Activated naive CD8-positive, alpha-beta T cell treated with anti-CD3 and anti-CD28 coated beads for 36 hours (primary cell): ENCODE measurements at places on chromosomes 6 and 20.
A peak's percentile ranks its signal among the peaks of the same experiment; 100 is the strongest.

DNA sequence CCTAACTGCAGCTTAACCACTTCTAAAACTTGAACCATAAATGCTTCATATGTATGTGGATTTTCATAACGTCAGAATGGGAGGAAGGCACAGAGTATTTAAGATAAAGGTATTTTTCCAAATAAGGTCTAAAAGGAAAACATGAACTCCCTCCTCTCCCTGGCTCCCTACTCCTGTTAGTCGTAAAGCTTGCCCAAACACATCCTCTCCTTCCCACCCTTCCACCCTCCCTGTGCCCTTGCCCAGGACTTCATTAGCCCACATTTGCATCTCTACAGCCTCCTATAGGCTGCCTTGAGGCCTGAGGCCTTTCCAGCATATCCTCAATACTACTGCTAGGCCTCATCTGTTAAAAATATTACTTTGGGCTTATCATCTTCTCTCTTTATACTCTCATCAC lies 17.1 kb upstream of the SMIM13 start:
- DNase-seq: no peak

DNA sequence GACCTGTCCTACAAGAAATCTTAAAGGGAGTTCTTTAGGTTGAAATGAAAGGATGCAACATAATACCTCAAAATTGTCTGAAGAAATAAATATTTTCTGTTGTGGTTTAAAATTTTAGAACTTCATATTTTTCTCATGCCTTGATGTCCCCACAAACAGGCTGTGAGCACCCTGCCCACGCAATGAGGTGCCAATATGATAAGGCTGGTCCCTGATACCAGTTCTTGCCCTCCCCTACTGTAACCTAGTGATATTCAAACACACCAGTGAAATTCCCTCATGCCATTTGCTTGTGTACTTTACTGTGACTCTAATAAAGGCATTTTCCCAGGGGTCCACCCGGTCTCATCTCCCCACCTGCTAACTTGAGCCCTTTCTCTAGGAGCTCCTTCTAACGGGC lies 67.3 kb upstream of the SIRPG start:
- no peak for DNase-seq

- DNase-seq: no peak
Observed at GRCh38 chr6:34565722-34566137, 9.6 kb upstream of the SPDEF start.

DNA sequence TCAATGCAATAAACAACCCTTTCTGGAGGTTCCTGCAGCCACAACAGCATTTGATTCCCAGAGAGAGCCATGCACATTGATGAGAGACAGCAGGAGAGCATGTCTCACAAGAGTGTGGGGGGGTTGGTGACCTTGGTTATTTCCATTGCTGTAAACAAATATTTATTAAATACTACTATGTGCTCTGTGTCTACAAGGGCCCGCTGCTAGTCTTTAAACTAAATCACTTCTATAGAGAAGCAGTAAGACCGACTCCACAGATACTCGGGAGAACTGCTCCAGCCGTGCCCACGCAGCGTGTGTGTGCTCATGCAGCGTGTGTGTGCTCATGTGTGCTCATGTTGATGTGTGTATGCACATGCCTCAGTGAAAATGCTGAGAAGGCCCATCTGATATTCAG lies 82.7 kb upstream of the TRAF3IP2 start:
- no peak for DNase-seq

- no peak for DNase-seq
Observed at GRCh38 chr20:33009214-33010132, 2.0 kb downstream of the BPIFB2 start.

GRCh38 chr6:113893451-113893850 lies 36.3 kb downstream of the MARCKS start:
- no peak for DNase-seq

DNA sequence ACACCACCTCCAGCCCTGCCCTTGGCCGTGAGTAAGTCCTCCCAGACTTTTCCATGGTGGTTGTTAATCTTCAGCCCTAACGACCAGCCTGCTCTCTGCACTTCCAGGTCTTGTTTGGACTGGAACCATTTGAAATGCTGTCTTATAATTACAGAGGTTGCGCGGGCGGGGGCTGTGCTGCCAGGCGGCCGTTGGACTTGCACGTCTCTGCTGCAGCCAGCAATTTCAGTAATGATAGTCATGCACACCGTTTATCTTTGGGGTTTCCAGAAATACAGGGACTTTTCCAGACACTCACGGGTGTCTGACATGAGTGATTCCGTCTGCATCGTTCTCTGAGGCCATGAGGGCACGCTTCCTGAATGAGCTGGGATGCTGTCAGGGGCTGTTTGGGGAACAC lies 118.2 kb downstream of the BMP7 start:
- no peak for DNase-seq

DNA sequence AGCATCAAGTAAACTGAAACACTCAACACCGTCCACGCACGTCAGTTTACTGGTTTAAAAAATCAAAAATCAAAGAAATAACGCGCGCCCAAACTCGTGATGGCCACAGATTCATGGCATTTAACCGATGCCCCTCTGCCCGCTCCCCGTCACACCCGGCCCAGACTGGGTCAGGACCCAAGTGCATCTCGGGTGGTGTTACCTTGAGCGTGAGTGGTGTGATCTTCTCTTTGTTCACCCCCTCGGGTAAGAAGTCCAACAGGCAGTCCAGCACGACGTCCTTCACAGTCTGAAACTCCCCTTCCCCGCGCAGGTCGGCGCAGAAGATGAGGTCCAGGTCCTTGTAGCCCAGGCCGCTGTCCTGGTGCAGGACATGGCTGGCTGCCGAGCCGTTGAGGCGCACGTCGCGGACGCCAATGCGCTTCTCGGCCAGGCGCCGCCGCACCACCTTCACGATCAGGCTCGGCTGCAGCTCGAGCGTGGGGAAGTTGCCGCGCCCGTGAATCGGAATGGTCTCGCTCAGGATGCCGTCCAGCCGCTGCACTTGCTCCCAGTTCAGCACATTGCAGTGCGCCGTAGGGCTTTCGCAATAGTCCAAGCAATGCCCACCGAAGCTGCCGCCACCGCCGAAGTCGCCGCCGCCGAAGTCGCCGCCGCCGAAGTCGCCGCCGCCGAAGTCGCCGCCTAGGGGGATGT lies 945 bp downstream of the TENT5A start:
- DNase-seq: peak; percentile 42

DNA sequence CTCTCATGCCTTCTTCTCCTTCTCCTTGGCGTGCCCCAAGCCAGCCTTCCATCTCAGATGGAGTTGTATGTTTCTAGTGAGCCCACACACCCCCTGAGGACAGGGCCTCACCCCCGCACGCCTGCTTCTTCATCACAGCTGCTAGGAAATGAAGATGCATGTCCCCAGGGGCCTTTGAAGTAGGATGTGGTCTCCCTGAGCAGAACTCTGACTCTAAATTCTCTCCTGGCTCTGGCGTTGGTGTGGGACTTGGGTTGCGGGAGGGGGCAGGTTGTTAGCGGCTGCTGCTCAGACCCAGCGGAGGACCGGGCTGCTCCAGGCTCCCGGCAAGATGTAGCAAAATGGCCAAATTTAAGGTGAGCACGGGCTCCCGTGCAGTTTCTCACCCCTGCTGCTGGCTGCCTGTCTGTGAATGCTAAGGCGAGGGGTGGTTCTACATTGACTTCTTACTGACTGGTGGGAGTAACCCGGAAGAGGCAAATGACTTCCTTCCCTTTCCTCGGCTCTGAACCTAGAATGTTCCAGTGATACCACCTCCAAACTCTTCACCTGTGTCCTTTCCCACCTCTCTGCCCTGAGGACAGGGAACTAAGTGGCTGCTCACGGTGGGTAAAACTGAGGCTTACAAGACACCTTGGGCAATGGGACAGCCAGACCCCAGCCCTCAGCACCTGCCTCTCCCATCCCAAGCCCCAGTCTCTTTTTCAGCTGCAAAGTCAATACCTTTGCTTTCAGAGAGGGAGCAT lies 8.8 kb downstream of the SYNJ2 start:
- peak; percentile 29 for DNase-seq

DNA sequence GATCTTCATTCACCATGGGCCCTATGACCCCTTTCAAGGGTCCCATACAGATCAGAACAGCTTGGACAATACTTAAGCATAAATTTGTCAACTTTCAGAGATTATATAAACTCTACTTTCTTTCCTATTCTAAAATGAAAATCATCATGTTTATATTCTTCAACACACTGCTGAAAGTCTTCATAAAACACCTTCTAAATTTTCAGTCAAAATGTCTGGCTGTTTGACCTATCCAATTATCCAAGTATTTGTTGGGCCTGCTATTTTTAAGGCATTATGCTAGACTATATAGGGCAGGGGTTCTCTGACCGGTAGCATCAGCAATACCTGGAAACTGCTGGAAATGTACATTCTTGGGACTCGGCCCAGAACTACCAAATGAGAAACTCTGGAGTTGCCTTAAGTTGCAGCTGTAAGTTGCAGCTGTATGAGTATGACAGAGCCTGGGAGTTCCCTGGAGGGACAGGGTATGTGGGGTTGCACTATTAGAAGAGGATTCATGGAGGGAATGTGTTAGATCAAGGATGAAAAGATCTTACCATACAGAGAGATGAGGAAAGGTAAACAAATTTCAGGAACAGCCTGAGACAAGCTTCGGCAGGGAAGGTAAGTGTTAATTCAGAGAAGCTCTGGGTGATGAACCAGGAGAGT lies 293.0 kb downstream of the ADGB start:
- no peak for DNase-seq

- DNase-seq: no peak
Observed at GRCh38 chr6:131602781-131603312, 25.2 kb downstream of the MED23 start.

GRCh38 chr6:6707143-6707542 lies 118.6 kb downstream of the LY86 start:
- DNase-seq: no peak

- DNase-seq: no peak
Observed at GRCh38 chr20:24350923-24351368, 118.5 kb upstream of the SYNDIG1 start.

- DNase-seq: no peak
Observed at GRCh38 chr20:18524646-18525045, 16.9 kb downstream of the SEC23B start.

DNA sequence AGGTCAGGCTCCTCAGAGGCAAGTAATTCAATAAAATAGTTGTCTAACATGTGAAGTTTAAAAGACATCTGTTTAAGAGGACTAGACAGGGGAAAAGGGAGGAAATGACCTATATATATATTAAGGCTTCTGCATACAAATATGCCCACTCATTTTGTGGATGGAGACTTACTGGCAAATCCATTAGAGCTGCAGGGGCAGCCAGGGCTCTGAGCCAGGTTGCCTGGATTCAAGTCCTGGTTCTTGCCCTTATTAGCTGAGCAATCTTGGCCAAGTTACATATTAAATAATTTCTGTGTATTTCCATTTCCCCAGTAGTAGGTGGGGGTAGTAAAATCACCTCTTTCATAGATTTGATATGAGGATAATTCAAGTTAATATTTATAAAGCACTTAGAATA lies 287.0 kb upstream of the RIMS1 start:
- no peak for DNase-seq

GRCh38 chr6:116450769-116451740 lies 10.1 kb upstream of the CALHM6 start:
- DNase-seq: peak; percentile 8

DNA sequence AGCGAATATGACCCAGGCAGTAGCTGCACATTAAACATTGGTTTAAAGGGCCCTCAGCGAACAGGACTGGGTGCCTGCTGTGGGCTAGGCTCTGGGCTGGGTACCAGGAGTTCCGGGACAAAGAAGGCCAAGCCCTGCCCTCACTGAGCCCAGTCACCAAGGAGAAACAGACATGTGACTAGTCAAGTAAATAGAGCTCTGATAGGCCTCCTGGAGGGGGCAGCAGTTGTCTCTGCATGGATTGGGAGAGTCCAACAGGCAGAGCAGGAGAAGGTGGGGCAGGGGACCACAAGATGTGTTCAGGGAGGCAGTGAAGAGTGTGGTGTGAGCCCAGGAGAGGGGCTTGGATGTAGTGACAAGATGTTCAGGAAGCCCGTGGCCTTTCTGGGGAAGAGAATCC lies 3.1 kb downstream of the HM13 start:
- DNase-seq: no peak

DNA sequence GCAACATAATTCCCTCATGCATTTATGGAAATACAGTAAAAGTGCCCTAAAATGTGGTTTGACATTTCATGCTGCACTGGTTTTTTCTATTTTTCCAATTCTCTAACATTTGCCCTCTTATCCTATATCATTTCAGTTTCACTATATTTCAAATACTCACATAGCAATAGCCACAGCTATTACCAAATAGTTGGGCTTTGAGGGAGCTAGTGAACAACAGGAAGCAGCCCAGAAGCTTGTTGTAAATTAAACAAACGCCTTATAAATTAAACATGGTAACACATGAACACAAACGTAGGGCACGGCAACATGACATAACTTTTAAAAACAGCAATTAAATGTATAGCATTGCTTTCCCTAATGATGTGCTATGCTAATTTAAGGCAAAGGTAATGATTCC lies 469.0 kb downstream of the CDC5L start:
- DNase-seq: no peak

GRCh38 chr6:137148306-137149034 lies 25.0 kb downstream of the IL22RA2 start:
- no peak for DNase-seq
